Renal cortical epithelial cell (primary cell): ENCODE measurements at places on chromosomes 6 and 20. TPM values are rescaled to one million over a fixed set of nuclear protein-coding genes. Genes with fewer than 3 reads are reported as not detected.

- no peak for DNase-seq
Observed at GRCh38 chr20:62452475-62453095, 23.2 kb downstream of the GATA5 start.

GRCh38 chr6:169970306-169970988 lies 219.0 kb downstream of the ERMARD start:
- DNase-seq: no peak

The BPIFB4 gene
- not detected in 2 replicates for total RNA-seq

GRCh38 chr6:73630401-73630800 lies 23.4 kb downstream of the SLC17A5 start:
- no peak for DNase-seq

- no peak for DNase-seq
Observed at GRCh38 chr20:251354-251753, 6.2 kb upstream of the DEFB132 start.

- peak; percentile 54 for DNase-seq
Observed at GRCh38 chr6:84568971-84569370, 195.4 kb downstream of the TBX18 start.

The ARHGAP18 gene
- total RNA-seq: 29.0 and 31.4 TPM in 2 replicates

The SLC25A27 gene
- total RNA-seq: 2.3 and 15.3 TPM in 2 replicates
